ENCODE measurements at places on chromosomes 3 and 15.

GRCh38 chr3:94336046-94336753, 273.3 kb downstream of the NSUN3 start:
- no peak for DNase-seq

DNA sequence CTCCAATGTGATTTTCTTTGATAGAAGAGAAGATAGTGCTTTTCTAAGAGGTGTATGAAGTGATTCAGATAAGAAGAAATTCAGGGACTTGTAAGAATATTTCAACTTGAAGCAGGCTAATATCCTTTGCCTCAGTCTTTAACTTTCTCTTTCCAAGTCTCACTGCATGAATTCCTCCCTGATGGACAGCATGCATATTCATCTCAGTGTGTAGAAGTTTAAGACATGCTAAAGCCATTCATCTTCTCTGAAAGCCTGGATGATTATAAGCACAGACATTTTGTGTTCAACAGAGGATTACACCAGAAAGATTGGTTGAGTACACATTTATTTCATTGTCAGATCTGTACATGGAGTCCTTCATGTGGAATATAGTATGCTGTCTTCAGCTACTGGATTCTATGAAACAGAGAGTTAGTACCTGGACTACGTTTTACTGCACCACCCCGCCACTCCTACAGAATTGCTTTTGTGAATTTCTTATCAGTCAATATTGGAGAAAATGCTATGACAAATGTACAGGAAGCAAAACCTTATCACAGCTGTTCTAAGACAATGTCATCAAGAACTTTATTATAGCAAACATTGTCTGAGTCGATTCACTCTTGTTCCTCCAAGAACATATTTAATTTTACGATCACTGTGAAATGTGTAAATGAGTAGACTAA, 1346.1 kb downstream of the OTOL1 start:
- DNase-seq: no peak

DNA sequence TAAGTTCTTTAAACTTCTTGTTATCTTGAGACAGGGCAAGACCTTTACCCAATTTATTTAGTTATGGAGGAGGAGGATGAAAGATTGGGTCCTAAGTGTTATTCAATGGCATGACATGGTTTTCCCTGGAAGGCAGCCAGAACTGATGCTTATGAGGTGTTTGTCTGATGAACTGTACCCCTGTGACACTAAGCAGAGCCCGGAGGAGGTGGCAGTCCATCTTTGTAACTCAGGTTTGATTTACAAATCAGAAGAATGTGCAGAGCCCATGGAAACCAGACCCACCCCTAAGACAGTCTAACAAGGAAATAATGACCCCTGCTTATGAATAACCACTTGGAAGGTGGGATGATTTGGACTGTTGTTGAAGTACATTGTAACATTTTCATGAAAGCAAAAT, 878.6 kb upstream of the NR2F2 start:
- no peak for DNase-seq

GRCh38 chr3:34851137-34851536, 788.2 kb upstream of the ARPP21 start:
- no peak for DNase-seq

DNA sequence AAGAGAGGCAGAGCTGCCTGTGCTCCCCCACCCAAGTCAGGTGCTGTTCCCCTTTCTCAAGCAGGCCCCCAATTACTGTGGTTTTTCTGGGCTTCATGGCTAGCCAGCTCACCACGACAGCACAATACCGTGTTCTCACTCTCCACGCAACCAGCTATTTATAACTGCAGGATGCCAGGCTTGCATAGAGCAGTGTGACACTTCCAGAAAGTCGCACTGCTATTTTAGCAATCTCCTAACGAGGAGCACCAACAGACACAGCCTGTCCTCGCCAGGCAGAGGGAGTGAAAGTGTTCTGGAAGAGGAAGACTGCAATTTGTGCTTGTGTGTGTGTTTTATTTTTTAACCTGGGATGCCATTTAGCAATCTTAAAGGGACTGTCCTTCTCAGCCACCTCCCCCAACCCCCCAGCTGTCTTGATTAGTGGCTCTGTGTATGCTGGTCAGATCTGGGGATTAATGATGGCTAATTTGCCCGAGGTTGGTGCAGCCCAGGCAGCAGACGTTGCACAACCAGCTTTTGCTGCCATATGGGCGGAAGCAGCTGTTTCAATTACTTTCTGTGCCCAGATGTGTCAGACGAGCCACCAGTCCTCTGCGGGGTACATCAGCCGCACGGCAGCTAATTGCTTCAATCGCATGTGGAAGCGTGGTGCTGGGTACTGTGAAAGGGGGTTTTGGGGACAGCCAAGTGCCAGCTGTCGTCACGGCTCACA, 268.0 kb upstream of the ARRDC4 start:
- DNase-seq: peak; percentile 31

DNA sequence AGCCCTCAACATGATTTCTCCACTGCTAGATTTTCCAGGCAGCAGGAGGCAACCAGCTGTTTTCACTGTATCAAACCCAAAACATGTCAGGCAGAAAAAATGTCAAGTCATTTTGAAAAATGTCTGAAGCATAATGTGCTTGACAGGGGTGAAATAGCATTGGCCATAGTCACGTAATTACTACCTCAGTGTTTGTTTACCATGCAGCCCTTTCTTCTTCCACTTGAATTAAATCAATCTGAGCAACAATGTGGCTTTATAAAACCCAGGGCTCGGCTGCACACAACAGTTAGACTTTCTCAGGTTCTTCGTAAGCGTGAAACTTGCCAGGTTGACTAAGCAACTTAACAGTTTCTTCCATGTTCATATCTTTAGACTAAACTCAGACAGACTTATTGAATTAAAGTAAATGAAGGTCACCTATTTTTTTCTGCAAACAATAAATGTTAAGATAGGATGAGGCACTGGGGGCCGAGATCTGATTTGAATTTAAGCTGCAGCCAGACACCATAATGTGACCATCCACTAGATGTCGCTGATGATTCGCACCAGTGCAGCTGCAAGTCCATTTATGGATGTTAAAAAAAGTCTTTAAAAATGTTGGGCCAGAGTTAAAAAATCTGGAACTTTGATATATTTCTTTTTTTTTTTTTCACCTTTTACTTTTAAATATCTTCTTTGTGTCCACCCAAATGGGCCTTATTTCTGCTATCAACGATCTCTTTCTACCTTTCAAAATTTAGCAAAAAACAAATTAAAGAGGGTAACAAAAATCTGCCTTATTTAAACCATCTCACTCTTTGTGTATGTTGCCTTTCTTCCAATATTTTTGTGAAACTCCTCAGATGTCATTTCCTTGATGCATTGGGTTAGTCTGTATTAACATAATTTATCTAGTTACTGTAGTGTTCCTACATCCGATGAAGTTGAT, 305.9 kb downstream of the CACNA2D3 start:
- DNase-seq: peak; percentile 31

GRCh38 chr3:105085506-105085905, 281.2 kb upstream of the ALCAM start:
- no peak for DNase-seq

DNA sequence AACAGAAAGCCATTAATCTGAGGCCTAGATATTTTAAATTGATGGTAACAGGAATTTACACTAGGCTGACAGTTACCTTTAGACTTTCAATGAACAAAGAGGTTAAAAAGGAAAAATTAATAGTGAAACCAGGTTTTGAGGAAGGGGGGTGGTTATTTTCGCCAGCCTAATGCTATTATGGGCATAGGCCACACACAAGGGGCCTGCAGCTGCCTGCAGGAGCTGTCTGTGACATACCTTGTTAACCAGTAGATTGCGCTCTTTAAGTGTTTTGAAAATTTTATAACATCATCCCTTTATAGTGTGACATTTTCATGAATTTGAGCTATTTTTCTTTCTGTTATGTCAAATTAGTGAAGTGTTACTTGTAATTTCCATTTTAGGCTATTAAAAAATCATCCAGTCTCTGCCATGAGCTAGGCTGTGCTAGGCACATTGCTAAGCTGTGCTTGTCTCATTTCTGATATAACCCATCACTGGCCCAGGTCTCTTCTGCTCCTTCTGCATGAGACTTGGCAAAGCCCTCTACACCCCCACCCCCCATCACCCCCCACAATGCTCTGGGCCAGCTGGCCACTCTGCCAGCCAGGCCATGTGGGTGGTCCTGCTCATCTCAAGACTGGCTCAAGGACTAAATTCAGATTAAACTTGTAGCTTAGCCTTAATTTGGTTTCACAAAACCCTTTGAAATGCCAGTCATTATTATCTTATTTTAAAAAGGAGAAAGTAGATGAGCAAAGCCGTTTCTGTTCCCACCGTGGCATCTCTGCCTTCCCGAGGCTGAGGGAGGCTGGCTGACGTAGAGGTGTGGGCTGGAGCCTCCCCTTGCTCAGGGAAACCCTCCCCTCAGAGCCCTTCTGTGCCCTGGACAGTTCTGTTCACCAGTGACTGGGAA, 48.4 kb upstream of the SEC22A start:
- no peak for DNase-seq
